ENCODE measurements at places on chromosomes 4 and X.
A peak's percentile ranks its signal among the peaks of the same experiment; 100 is the strongest.

DNA sequence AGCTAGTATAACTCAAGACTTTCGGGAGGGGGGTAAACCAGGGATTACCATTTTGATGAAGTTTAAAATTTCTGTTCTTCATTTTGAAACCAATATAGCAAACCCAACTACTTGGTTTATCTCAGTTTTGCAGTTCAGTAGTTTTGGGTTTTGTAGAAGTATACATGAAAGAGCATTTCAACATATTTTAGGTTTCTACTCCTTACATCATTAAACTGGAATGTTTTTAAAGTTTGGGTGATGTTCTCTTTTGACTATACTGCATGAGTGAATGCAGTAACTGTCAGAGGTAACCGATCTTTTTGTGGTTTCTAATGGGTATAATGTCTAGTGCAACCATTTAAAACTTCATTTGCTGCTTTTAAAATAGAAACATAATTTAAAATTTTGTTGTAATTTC, 248.3 kb upstream of the MAD2L1 start:
- DNase-seq = no peak

GRCh38 chr4:10320130-10320529, 137.1 kb downstream of the ZNF518B start:
- DNase-seq = no peak

- no peak for DNase-seq
These were observed 20.2 kb upstream of the CTSO start for GRCh38 chr4:155973639-155974475.

DNA sequence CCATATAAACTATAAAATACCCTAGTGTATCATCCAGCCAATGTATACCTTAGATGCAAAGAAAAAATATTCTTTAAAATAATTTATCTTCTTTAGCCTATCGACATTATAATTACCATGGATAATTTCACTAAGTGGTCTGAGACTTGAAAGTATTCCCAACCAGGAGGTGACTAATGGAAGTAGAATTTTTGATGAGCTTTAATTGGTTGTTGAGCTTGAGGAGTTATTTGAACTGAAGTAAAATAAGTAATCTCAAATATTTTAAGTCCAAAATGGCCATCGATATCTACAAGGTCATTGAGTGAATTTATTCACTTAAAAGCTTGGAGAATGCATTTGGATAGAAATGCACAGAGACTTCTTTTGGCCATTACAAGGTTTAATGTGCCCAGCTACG, 436.2 kb downstream of the TLL1 start:
- DNase-seq = no peak

DNA sequence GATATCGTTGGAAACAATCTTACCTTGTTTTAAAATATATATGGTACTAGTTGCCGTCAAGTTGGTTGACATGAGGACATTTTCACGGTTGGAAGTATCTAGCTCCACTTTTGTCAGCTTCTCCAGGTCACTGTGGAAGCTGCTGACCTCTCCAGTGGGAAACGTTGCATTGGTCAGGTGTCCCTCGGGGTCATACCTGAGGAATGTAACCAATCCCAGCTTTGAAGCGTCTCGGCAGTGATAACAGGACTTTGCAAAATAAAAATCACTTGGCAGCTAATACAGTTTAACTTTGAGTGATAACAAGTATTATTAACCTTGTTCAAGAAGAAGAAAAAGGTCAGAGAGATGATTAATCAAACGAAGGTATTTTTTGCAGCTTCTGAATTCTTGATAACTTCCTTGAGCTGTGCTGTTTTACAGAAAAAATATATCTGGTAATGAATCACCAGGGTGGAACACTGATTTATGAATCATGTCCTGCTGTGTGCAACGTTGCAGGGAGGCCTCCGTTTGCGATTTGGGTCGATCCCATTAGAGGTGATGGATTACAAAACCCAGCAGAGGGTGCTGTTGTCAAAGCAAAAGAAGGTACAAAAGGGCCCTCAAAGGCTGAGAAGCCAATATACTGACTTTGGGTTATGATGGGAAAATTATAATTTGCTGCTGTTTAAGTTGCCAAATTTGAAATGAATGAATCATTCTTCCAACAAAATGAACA, 60.1 kb downstream of the SH2D1A start:
- peak; percentile 73 for DNase-seq

GRCh38 chr4:45646885-45647590, 476.8 kb downstream of the GABRG1 start:
- no peak for DNase-seq

GRCh38 chr4:67918428-67918827, 34.6 kb upstream of the TMPRSS11D start:
- DNase-seq = peak; percentile 38

- DNase-seq = no peak
These were observed 131.4 kb downstream of the COL25A1 start for GRCh38 chr4:109171070-109171469.

DNA sequence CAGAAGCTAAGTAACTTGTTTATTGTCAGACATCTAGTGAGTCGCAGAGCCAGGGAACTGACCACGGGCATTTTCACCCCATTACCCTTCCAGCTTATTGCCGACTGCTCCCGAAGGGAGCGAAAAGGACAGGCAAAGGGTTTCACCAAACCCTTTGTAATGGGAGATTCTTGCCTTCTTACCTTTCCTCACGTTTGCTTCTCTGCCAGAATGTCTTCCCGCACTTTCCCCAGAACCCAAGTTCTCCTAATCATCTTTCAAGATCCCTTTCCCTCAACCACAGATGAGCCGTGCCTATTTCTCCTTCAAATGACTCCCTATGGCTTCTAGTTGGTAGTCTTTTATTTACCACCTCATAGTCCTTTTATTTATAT, 520 bp upstream of the SRP72 start:
- peak; percentile 36 for DNase-seq

All from NCI-H82 (cell line).